ENCODE measurements at places on chromosomes 6 and 20.

DNA sequence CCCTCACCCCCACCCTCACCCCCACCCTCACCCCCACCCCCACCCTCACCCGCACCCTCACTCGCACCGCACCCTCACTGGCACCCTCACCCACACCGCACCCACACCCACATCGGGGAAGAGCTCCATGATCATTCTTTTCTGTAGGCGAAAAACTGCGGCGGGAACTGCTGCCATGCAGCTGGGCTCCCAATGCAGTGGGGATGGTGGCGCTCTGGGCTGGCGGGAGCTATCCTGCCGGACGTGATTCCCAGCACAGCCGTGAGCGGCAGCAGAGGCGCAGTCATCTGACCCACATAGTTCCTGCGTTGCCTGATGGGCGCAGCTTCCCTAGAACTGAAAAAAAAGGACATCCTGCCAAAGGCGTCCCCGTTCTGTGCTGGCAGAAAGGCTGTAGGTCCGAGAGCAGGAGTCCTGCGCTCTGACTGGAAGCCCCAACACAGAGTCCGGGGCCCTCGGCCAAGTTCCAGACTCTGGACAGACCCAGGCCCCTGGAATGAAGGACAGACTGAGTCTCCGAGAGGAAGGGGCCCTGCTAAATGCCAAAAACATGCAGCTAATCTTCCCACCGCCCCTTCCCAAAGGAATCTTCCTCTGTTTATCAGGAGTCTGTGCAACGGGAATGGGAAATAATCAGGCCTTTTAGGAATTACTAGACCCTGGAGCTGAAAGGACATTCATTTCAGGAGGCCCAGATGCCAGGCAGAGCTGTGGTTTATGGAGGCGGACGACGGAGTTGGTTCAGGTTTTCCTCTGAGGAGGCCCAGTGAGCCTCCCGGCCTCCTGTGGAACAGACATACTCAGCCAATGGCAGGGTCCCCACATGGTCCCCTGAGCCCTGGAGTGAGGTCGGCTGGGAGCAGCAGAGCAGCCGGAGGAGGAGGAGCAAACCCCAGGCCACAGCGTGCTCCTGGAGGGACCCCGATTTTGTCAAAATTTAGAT, 14.1 kb upstream of the TCFL5 start:
- DNase-seq: no peak

DNA sequence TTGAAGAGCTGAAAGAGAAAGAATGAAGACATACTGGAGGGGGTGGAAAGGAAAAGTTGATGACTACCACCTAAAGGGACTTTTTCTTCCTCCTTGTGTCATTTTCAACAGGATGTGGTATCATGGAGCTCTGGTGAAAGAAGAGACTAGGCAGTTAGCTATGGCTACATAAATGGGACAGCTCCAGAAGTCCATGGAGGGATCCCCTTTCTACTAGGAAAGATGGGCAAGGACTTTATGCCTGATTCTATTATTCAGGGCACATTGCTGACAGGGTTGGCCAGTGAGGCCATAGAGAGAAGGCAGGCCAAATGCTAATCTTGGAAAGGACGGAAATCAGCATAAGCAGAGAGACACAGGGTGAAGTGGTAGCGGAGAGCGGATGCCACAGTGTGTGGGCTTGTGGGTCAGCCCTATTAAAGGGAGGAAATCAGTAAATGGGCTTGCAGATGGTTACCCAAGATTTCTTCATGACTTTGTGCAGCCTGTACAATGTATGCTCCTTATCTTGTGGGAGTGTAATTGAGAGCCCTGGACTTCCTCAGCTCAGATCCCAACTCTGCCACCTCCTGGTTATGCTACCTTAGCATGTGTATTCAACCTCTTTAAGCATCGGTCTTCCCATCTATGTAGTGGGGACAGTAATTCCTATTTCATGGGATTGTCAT, 77.4 kb upstream of the TMEM170B start:
- no peak for DNase-seq

- no peak for DNase-seq
Measured at GRCh38 chr6:162671580-162672165, 55.9 kb downstream of the PRKN start.

GRCh38 chr6:7052443-7053011, 55.2 kb upstream of the RREB1 start:
- DNase-seq: no peak

GRCh38 chr6:43739642-43740091, 30.3 kb upstream of the VEGFA start:
- no peak for DNase-seq

GRCh38 chr20:17823409-17824144, 123.8 kb downstream of the BANF2 start:
- no peak for DNase-seq

- no peak for DNase-seq
Measured at GRCh38 chr6:16230953-16231352, 7.4 kb upstream of the GMPR start.

DNA sequence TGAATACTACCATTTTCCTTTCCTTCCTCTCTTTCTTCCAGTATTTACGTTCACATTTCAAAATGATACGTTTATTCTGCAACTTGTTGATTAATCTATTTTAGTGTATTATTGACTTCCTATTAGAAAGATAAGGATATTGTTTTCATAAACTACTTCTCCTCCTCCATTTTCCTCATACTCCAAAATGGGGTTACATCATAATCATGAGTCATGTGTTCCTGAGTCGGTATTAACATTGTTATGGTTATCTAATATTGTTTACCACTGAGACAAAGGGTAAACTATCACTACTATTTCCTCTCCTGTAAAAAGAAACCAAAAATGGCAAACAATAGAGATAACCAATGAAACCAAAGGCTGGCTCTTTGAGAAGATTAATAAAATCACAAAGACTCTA, 126.5 kb upstream of the CDYL start:
- DNase-seq: no peak

GRCh38 chr20:40741507-40742106, 52.6 kb upstream of the MAFB start:
- DNase-seq: peak; percentile 61

Measured in activated naive CD4-positive, alpha-beta T cell treated with anti-CD3 and anti-CD28 coated beads, Interleukin-2, amount 10 ng/mL, durations not matched to agents 7 days and 5 days (primary cell).